ENCODE measurements at places on chromosomes 2 and 18.

DNA sequence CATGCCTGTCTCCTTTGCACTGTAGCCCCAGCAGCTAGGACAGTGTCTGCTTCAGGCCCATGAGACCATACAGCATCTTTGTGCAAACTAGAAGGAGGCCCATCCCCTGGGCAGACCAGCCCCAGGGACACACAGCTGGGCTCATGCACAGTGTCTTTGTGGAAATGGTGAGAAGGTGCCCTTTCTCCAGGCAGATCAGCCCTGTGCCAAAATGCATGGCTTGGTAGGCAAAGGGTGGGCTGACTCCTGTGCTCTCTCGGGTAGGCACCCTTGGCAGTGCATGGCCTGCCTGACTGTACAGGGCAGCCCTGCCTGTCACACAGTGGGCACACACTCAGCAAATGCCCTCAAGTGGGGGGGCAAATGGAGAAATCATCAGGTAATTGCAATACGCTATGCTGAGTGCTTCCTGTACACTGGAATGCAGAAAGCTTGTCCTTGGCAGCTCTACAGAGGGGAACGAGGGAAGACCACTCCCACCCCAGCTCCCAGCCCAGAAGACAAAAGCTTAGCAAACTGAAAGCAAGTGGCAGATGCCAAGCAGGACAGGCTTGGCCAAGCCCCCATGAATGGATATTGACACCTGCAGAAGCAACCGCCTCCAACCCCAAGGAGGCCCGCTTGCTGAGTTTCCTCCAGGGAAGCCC, 21.6 kb downstream of the TNS1 start:
- no peak for DNase-seq

GRCh38 chr2:41078341-41078740, 626.5 kb upstream of the SLC8A1 start:
- DNase-seq: no peak

DNA sequence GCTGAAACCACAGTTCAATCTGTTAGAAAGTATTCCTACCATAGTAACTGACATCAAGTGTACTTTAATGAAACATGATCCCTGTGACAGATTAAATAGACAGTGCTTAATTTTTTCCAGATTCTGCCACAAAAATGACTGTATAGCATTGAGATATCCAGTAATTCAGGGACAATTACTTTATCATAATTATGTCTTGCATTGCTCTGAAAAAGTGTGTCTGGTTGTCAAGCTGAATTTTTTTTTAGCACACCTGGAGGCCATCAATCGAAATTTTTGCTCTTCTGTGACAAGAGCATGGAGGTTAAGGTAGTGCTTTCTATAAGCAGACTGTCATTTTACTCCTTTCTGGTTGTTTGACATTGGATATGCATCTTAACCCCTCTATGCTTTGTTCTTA, 1083.8 kb upstream of the NRXN1 start:
- no peak for DNase-seq

- DNase-seq: no peak
Measured at GRCh38 chr18:55635439-55635838, 47.4 kb upstream of the TCF4 start.

DNA sequence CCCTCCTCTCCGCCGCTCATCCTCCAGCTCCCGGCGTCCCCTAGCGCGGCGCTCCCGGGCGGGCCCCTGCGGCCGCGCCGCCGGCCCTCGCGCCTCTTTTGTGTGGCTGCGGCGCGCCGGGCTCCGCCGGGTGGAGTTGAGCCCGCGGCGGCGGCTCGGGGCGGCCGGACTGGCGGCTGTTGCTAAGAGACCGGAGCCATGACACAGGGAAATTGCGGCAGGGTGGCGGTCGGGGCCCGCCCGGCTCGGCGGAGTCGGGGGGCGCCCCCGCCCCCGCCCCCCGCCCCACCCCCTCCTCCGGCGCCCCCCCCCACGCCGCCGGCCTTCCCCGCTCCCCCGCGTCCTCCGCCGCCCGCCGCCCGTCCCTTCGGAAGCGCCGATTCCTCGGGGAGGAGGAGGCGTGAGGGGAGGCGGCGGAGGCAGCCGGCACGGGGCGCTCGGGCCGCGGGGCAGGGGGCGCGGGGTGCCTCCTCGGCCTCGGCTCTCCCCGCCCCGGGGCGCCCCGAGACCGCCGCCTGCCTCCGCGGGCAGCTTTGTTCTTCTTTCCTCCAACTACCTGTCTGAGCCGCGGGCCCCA, at the start of gene TMEM200C:
Gene TMEM200C (minus strand): TSS at position 224 of the 577 bp plus-strand sequence. CDS start 3,459 bp downstream, outside the sequence.
- no peak for DNase-seq

GRCh38 chr18:48893061-48893607, 57.6 kb downstream of the SMAD7 start:
- DNase-seq: no peak

DNA sequence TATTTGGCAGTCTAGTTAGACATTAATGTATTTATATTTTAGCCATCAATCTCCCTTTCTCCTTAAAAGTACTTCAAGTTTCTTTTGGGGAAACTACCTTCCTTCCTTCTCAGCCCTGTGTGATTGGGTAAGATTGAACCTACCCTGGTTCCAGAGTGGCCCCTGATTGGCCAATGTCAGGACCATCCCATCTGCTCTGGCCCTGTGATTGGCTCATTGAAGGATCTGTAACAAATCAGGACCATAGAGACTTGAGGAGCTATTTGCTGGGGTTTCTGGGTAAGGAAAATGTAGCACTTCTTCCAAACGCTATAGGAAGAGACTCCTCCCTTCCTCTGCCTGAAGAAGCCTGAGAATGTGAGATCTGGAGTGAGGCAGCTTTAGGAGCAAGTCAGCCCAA, 59.3 kb downstream of the AQP4 start:
- DNase-seq: no peak

GRCh38 chr2:108217211-108217610, 22.6 kb upstream of the SULT1C3 start:
- DNase-seq: no peak

DNA sequence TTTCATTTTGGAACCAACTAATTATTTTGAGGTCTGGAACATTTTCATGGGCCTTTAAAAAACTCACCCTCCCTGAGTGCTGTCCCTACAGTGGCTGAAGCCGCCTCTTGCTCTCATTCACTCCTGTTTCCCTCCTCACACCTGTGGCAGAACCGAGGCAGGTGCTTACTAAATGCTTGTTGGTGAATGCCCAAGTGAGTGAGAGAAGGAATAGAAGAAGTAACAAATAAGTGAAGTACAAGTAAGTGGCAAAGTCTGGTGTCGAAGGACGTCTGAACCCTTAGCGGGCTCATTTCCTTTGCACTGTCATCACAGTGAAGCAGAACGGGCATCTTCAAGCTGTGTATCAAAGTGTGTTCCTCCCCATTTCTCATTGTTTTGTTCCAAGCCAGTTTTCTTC, 135.2 kb downstream of the RHBDD1 start:
- no peak for DNase-seq

DNA sequence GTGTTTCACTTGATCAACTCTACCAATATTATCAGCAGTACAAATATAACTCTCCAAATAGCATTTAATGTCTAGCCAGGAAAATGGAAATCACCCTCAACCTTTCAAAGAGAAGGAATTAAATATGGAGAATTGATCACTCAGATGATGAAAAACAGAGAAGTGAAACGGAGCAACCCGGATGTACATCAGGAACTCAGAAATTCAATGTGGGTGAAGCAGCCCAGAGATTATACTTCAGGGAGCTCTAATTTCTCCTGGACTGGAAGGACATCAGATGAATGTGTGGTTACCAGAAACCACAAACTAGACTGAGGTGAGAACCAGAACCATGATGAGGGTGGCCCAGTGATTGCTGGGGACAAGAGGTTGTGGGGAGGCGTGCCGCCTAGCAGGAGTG, 35.5 kb upstream of the COBLL1 start:
- no peak for DNase-seq

DNA sequence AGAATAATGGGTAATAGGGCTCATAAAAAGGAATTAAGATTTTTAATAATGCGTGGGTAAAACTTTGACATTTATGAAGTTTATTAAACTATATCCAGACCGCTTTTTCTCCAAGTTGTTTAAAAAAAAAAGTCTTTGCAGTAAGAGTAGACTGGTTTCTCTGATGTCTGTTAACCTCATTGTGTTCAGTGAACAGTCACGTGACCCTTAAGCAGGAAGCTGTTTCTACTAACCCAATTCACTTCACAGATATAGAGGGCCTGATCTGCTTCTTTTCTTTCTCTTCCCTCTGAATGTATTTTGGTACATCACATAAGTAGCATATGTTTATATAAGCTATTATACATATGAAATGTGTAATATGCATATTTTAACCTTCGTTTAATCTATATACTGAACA, 1011.3 kb upstream of the CELF4 start:
- DNase-seq: no peak

DNA sequence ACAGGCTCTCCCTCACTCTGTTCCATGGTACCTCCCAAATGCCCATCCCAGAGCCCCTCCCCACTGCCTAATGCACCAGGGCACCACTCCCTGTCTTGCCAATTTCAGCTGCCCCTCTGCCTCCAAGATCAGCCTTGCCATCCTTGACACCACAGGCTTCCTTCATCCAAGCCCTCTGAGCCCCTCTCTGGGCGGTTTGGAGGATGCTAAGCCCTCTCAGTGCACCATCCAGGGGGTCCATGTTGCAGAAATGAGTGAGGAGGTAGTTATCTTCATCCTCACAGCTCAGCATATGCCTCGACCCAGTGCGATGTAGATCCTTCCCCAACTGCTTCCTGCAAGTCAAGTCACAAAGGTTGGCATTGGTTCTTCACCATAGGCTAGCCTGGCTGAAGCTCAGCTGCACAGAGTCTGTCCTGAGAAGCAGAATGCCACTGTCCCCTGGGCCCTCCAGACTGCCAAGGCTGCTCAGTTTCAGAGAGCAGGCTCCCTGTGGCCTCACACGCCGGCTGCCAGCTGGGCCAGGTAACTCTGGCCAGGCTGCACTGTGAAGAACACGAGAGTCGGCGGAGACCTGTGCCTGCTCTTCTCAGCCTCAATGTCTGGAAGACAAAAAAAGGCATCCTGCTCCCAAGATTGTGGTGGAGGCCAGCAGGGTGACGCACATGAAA, 9.9 kb upstream of the MAP3K2 start:
- DNase-seq: no peak

DNA sequence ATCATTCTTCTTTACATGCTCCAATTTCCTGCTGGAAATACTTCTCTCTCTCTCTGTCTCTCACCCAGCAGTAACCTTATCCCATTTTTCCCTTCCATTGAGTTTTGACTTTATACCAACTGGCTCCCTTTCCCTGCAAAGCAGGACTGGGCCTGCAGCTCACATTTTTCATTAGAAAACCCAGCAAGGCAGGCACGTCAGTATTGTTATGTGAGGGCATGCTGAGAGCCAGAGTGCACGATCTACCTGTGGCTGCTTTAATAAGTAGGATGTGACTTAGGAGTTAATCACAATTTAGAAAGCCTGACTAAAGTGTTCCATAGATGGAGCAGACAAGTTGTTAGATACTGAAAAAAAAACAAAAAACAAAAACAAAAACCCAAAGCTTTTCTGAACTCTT, 5.2 kb upstream of the NDUFV2 start:
- DNase-seq: no peak

- DNase-seq: no peak
Measured at GRCh38 chr18:63783394-63783793, 8.2 kb downstream of the SERPINB7 start.

GRCh38 chr2:48328942-48329723, 200.8 kb upstream of the STON1 start:
- peak; percentile 84 for DNase-seq

- no peak for DNase-seq
Measured at GRCh38 chr18:45168866-45169600, 446.2 kb upstream of the SLC14A2 start.

DNA sequence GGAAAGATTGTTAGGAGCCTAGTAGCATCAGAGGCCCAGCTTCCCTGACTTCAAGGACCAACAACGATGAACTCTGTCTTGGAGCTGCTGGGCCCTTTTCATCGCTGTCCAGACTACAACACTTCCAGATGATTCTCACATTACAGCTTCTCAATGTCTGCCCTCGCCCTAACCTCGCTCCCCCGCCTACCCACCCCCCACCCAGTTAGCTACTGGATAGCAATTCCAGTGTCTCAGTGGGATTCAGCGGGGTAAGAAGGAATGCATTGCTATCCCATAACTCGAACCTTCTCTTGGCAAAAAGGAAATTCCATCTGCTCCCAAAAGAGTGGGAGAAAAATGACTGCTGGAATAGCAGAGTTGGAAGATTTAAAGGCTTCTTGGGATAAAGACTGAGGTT, 65.0 kb downstream of the RPL37A start:
- no peak for DNase-seq

GRCh38 chr2:136611451-136611850, 153.9 kb upstream of the THSD7B start:
- DNase-seq: no peak

- DNase-seq: no peak
Measured at GRCh38 chr2:63876311-63876710, 34.6 kb downstream of the UGP2 start.

GRCh38 chr2:177748360-177748759, 324.2 kb downstream of the PDE11A start:
- no peak for DNase-seq

DNA sequence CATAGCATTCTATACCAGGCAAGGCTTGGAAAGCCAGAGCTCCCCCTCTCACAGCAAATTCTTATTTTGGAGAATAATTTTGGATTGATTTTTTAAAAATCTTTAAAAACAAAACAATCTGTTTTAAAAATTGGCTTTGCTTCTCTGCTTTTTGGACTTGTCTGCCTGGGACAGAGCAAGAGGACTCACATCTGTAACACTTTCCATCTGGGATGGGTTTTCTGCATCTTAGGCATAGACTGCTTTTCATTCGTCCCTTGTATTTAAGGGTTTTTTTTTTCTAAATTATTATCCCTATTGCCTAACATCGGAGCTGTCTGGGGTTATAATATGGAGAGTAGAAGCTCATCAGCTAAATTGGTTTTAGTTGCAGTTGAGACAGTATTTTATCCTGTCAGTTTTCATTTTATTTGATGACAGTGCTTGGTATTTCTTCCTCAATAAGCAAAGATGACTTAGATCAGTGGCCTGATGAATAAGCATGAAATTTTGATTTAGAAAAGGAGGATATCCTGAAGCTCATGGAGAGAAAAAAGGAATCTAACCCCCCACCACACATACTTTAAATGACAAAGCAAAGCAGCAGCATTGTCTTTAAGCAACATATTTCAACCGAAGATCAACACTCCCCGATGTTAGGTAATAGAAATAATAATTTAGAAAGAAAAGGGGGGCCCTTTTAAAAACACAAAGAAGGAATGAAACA, 2.3 kb upstream of the FZD7 start:
- DNase-seq: no peak

- DNase-seq: no peak
Measured at GRCh38 chr2:26687801-26688200, 4.7 kb upstream of the KCNK3 start.

DNA sequence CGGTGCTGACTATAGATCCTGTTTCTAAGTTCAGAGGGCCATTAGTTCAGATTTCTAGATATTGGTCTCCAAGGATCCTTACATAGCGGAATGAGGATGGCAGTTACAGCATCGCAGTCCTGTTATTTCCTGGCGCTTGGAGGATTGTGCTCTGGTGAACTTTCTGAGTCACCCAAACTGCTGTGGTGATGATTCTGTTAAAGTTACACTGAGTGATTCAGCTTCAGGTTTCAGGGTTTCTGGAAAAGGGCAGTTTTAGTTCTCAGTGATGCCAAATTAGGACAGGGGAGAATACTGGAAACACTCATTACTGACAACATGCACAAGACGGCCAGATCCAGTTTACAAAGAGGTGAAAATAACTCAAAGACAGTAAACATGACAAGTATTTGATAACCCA, 52.1 kb upstream of the ANKRD62 start:
- no peak for DNase-seq
